ENCODE measurements at places on chromosomes 2 and 18.

DNA sequence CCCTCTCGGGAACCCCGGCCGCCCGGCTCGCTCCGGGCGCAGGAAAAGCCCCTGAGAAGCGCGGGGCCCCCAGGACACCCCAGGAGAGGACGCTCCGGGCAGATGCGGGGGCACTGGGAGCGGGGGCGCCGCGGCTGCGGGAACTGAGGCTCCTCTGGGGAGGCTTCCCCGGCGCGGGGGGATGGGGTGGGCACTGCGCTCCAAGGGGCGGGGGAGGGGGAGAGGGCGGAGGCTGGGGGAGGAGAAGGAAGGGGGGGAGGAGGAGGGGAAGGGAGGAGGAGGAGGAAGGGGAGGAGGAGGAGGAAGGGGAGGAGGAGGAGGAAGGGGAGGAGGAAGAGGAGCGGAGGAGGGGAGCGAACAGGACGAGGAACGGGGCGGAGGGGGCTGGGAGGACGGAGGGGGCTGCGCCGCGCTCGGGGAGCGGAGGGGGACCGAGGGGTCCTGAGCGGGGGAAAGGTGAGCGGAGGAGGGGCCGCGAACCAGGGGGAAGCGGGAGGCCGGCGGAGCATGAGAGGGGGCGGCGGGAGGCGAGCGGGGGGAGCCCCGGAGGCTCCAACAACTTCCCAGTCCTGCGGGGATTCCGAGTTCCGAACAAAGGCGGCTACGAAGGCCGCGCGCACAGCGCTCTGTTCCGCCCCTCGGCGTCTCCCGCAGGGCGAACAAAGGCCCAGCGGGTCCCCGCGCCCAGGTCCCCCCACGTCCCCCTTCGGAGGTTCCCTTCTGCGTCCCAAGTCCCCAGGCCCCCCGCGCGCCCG lies 742 bp downstream of the PXDN start:
- DNase-seq, result no peak

GRCh38 chr2:234650911-234651310 lies 154.0 kb upstream of the ARL4C start:
- no peak for DNase-seq

GRCh38 chr18:58898010-58898799 lies 33.5 kb downstream of the ZNF532 start:
- DNase-seq, result no peak

DNA sequence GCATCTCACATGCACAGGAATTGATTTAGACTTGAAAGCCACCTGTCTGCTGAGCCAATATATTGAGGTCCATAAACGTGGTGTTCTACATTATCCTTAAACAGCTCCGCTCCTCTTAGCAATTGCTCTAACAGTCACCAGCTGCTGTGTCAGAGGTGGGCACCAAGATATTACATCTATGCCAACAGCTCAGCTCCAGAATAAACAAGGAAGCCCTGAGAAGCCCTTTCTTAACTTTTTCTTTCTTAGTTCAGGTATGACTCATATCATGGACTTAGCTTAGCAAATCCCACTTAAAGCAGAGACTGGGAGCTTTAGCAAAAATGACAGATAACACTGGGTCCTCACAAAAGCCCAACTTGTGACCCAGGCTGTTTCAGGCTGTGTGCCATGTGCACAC lies 436.6 kb downstream of the IRS1 start:
- DNase-seq, result no peak

DNA sequence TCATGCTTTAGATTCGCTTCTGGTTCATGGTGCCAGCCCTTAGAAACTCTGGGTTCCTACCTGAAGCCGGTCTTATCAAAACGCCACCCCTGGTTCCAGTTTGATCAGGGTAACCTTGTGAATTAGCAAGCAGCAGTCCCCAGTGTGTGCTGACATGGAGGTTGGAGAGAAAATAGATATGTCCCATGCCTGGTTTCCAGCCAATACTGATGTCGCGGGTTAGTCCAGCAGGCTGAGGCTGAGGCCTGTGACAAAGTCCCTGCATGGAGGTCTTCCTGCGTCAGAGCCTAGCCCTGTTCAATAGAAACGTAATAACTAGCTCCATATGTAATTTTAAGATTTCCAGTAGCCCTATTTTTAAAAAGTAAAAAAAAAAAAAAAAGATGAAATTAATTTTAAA lies 28.2 kb downstream of the LPIN1 start:
- no peak for DNase-seq

Data from GF-D8 (cell line).